HTR-8/SVneo (cell line): ENCODE measurements at places on chromosomes 5 and 9.

DNA sequence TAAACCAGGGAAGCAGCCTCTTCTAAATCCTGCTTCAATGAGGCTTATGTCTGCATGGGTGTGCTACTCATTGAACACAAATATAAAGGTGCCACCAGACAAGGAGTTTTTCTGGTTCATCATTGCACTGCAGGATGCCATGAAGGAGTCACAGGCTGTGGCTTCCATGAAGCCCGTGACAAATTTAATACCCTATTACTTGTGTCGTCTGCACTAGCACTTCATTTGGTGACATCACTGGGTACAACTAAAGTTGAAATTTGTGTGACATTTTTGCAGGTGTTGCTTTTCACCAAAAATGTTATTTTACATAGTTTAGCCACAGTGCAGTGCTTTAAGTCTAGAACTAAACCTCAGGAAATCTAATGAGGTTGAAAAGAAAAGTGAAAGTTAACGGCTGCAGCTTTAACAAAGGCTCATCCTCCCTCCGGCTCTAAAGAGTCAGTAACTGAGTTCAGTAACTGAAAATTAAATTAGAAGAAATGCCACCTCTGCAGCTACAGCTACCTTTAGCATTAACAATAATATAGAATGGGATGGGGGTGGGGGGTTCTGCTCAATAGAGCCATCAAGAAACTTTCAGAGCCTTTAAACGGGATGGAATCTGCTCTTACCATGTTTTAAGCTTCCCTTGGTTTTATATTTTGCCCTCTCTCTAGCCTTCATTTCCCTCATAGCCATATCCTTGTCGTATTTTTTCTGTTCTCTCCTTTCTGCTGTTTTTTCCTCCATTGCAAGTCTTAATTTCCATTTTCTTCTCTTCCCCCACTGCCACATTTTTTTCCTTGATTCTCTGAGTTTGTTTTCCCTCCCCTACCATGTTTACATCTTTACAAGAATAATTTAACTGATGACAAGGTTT lies 233.8 kb upstream of the TMEM161B start:
- DNase-seq = no peak

DNA sequence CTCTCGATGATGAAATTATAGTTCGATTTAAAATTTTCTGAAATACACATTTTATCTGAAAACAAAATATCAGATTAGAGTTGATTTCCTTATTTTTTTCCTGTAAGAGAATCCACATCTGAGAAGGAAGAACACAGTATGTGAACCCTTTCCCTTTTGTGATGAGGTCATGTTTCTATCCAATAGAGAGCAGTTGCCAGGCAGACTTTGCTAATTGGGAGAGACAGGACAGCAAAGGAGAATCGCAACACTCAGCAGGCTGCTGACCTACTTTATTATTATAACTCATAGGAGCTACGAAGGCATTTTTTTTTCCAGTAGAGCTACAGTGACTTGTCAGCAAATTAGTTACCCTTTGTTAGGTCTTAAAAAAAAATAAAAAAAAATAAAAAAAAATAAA lies 242.1 kb downstream of the HCN1 start:
- DNase-seq = no peak

DNA sequence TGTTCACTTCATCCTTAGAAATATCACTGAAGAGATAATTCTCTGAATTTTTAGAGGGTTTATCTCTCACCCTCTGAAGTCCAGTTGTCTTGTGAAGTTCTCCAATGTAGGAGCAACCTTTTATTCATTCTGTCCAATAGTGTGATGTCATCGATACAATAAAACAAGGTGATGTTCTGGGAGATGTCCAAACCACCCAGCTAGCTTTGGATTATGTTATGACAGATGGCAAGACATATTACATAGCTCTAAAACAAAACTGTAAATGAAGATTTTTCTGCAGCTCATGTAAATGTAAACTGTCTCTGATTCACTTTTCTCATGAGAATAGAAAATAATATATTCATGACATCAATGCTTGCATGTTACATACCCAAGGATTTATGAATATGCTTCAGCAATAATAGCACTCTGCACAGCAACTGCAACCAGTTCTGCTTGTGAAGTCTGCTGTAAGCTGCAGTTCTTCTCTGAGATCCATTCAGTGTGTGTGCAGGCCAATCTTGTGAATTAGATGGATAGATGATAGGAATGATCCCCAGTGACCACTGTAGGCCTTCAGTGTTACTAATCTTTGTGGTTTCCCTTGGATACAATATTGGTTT lies 172.6 kb upstream of the CDH12 start:
- DNase-seq = no peak

- no peak for DNase-seq
Observed at GRCh38 chr5:179410291-179411160, 65.3 kb upstream of the ADAMTS2 start.

GRCh38 chr9:27558307-27558706 lies 15.0 kb downstream of the C9orf72 start:
- no peak for DNase-seq

DNA sequence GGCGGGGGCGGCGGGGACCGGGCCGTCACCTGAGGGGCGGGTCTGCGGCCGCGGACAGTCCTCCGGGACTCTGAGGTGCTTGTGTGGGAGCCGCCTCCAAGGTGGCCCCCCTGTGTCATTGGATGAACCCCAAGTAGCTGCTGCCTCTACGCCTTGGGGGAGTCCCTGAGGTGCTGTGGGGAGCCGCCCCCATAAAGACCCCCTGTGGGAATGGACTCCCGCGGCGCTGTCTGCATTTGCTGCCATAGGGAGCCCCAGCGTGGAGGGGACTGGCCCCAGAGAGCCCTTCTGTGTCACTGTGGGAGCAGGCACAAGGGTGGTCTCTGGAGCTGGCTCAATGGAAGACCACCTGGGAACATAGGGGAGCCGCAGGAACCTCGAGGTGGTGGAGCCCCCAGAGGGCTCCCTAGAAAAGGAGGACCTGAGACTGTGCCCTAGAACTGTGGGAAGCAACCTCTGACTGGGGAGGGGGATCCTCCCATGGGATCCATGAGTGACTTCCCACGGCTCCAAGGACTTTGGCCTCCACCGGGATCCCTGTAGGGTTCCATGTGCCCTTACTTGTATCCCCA lies 412 bp downstream of the PHF24 start:
- DNase-seq = no peak

- no peak for DNase-seq
Observed at GRCh38 chr5:173018358-173018757, 34.8 kb downstream of the ATP6V0E1 start.

GRCh38 chr5:60972231-60972630 lies 27.2 kb downstream of the NDUFAF2 start:
- DNase-seq = no peak

DNA sequence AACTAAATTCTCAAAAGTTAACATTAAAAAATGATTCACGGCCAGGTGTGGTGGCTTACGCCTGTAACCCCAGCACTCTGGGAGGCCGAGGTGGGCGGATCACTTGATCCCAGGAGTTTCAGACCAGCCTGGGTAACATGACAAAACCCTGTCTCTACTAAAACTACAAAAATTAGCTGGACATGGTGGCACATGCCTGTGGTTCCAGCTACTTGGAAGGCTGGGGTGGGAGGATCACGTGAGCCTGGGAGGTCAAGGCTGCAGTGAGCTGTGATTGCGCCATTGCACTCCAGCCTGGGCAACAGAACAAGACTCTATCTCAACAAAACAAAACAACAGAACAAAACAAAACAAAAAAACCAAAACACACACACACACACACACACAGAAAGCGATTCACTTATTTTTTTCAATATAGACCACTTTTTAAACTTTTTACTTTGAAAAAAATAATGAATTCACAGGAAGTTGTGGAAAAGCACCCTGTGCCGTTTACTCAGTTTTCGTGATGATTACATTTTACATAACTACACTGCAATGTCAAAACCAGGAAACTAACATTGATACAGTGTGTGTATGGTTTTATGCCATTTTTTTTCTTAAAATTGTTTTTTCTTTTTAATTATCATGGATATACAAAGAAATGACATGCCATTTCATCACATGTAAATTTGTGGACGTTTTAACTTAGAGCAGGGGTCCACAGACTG lies 73.7 kb downstream of the TENT4A start:
- no peak for DNase-seq

- DNase-seq = no peak
Observed at GRCh38 chr5:102718819-102719218, 36.3 kb upstream of the PAM start.

DNA sequence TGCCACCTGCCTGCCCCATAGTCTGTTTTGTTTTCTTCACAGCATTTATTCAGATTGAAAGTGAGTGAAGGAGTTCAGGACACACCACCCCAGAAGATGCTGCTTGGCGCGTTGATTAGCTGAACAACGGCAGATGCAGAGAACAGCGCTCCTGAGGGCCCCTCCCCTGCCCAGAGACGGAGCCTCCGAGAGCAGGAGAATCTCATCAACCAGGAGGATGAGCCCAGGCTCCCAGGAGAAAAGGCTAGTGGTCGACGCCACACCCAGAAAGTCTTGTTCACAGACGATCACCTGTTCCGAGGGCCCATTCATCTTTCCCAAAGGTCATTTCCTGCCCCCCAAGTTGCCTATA lies 180.4 kb upstream of the PPP1R26 start:
- no peak for DNase-seq

DNA sequence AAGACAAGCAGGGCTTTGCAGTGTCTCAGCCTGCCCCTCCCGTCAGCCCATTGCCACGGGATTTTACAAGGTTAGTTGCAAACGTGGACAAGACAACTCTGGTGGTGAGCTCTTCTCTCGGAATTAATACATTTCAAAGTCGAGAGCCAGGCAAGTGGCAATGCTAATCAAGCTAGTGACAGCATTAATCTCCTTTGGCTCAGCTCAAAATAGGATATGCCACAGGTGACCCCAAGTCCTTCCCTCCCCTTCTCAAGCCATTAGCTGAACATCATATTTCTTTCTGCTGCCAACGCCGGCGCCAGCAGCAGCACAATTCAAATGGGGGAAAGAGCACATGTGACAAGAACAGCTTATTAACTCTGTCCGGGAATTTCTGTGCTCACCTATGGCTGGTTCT lies 190.1 kb downstream of the ATPSCKMT start:
- DNase-seq = no peak

DNA sequence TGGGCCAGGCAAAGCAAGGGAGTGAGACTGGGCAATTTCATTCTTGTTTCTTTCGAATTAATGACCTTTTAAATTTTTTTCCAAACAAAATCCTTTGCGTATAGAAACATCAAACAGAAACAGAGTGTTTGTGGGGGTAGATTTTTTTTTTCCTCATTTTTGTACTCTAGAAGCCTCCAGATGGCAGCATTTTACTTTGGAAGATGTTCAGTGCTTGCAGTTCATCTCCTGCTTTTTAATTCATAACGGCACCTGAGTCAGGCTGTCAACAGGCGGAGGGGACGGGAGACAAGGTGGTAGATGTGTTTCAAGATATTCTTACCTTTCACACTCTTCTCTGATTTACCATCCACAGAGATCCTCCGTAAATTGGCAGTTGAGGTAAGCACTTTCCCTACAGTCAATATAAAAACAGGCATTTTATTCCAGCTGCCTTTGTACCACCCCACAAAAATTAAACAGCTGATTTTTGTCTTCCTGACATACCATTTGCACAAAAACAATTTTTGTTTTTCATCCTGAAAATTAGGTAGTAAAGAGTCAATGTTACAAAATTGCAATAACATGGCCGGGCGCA lies 99.5 kb upstream of the FBXL17 start:
- DNase-seq = peak; percentile 6

DNA sequence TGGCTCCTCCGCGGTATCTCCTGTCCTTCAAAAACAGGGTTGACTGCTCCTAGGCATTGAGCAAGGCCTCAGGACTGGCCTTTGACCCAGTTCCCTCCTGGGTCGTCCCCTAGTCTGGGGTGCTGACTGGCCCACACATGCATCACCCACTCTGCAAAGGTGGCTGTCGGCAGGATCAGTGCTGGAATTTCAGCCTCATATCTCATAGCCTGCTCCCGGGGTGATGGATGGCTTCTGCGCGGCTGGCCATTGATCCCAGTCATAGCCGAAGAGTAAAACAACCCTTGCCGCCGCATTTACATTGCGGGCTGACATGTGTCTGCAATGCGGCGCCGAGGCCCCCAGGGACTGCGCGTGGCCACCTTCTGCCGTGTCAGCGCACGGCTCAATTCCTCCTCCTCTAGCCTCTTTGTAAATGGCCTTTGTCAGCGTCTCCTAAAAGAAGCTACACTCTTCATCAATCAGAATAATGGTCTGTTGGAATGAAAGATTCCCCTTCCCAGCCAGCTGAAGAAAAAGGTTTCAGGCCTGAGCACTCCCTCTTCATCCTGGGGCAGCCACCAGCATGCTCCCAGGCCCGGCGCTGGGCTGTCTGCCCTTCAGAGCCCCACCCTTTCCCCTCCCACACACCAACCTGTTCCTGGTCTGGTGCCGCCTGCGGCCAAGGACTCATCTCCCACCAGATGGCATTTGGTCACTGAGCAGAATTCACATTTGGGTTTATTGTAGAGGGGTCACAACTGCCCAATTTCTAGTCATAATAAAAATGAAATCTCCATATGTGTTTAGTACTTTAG lies 159.0 kb downstream of the PJA2 start:
- no peak for DNase-seq

- no peak for DNase-seq
Observed at GRCh38 chr5:78505860-78506259, 142.7 kb downstream of the LHFPL2 start.

DNA sequence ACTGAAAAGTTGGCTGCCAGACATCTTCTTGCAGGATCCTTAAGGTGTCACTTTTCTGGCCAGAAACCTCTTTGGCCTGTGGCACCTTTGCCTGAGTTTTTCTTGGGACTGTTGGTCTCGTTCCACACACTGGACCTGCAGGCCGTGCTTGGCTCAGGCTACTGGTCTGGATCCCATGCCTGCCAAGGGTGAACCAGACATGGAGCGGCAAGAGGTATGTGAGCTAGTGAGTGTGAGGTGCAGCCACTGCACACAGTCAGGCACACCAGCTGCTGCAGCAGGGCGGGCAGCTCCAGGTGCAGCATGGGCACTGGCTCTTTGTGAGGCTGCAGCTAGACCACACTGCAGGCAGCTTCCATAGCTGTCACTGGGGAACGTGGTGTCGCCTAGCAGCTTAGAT lies 47.9 kb downstream of the NDUFAF2 start:
- no peak for DNase-seq

- DNase-seq = no peak
Observed at GRCh38 chr5:83343299-83343698, 128.2 kb upstream of the VCAN start.

DNA sequence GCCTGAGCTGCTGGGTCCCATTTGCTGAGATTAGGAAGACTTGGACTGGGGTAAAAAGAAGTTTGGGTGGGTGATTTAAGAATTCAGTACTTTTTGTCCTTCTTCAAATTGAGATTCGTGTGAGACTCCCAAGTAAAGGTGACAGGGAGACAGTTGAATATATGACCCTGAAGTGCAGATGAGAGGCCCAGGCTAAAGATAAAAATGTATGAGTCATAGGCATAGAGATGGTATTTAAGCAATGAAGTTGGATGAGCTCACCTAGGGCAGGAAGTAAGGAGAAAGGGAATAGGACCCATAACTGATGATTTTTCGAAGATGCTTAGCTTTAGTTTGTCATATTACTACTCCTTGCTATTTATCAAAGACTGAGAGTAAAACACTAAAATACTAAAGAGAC lies 255.9 kb upstream of the ADRA1B start:
- DNase-seq = no peak
